ENCODE measurements at places on chromosomes 5 and 9.

- peak; percentile 83 for DNase-seq
- no peak overlapping the region for H3K4me3 ChIP-seq
- H3K27ac ChIP-seq: no peak overlapping the region
- no peaks in the 10 kb centered on the region for H3K36me3 ChIP-seq
- peaks cover 19% of the 10 kb centered on the region for H3K4me1 ChIP-seq
- H3K27me3 ChIP-seq: no peaks in the 10 kb centered on the region
Measured at GRCh38 chr9:127140842-127141675, 18.6 kb upstream of the ANGPTL2 start.

DNA sequence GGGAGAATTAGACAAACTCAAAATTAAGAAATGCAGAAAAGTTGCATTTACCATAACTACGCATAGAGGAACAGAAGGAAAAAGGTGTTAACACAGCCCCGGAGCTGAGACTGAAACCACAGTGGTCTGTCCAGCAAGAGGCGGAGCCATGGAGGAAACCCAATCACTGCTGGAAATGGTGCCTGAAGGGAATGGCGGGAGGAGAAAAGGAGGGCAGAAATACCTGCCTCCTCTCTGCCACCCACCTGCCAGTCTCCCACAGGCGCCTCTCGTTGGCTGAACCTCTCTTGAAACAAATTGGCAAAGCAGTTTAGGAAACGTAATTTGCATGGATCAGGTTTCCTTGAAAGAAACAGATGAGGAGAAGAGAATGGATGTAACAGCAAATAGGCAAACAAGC lies 9.7 kb upstream of the PRKACG start:
- no peak overlapping the region for H3K4me3 ChIP-seq
- no peak for DNase-seq
- no peaks in the 10 kb centered on the region for H3K36me3 ChIP-seq
- no peaks in the 10 kb centered on the region for H3K27me3 ChIP-seq
- H3K4me1 ChIP-seq: no peaks in the 10 kb centered on the region

DNA sequence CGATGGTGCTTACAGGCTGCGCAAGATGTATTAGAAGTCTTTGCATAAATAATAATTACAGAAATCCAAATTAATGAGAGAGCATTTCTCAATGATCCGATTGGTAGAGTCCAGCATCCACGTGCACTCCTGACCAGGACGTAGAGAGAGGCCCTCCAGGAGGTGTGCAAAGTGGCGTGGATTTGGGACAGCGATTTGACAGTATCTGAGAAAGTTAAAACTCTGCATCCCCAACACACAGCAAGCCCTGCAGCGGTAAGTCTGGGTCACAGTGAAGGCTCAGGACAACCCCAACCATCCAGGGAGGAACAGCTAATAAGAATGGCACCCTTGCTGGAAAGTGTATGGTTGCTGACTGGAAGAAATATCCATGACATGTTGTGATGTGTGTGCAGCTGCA lies 180.2 kb downstream of the AUH start:
- peaks cover 18% of the 10 kb centered on the region for H3K4me1 ChIP-seq
- H3K27me3 ChIP-seq: no peaks in the 10 kb centered on the region
- no peaks in the 10 kb centered on the region for H3K36me3 ChIP-seq
- peak; percentile 88 for DNase-seq

DNA sequence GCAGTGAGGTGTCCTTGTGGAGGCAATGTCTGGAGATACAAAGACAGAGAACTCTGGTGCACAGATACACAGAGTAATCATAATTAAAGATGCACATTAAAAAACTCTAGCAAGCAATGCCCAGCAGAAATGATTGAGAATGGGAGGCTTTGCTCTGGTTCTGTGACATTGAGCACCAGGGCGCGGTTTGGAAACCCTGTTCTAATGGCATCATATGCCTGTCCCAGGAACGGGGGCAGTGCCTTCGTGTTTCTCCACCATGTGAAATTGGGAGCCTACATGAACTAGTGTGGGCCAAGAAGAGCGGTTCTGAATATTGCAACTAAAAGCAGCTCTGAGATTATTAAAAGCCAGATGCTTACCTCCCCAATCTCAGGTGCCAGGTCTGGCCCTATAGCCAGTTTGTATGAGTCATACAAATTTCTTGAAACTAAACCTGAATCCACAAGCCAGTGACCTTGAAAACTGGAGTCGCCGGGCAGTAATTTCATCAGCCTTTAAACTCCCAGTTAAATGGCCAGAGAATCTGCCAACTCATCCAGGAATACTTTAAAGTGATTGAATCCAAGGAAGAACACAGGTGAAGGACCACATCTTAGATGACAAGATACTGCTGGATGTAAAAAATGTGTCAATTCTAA lies 22.2 kb upstream of the CTSL start:
- DNase-seq: peak; percentile 34
- H3K4me1 ChIP-seq: no peaks in the 10 kb centered on the region
- H3K27ac ChIP-seq: no peak overlapping the region

DNA sequence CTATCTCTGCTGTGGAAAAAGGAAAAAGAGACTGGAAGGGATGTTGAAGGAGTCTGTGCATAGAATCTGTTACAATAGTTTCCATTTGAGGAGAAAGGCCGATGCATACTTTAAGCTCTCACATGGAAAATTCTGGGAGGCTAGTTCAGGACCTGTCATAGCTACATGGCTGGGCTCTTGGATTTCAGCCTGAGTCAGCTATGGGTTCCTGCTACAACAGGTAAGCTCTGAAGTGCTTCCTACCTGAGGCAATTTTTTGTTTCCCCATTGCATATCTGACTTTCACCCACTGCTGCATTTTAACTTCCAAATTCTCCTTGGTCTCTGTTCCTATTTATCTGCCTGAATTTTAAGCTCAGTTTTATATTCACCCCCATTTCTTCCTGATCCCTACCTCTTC lies 310.7 kb downstream of the RAB3C start:
- no peak overlapping the region for H3K4me3 ChIP-seq
- H3K4me1 ChIP-seq: peaks cover 13% of the 10 kb centered on the region
- no peaks in the 10 kb centered on the region for H3K27me3 ChIP-seq
- no peak for DNase-seq

DNA sequence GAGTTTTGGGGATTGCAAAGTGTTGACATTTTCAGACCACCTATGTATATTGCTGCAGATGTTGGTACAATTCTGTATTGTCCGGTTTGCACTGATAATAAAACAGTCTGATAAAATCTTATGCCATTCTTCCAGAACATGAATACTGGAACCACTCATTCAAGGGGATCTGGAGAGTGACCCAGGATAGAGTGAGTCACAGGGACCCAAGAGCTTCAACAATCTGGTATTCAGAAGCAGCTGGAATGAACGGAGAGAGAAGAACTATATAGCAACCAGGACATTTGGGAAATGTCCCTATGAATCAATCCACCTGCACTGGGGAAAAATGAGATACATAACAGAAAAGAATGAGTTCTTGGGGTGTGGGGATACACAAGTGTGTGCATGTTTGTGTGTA lies 73.3 kb downstream of the SH3TC2 start:
- no peak for DNase-seq
- H3K4me1 ChIP-seq: no peaks in the 10 kb centered on the region
- no peaks in the 10 kb centered on the region for H3K27me3 ChIP-seq
- no peak overlapping the region for H3K27ac ChIP-seq

DNA sequence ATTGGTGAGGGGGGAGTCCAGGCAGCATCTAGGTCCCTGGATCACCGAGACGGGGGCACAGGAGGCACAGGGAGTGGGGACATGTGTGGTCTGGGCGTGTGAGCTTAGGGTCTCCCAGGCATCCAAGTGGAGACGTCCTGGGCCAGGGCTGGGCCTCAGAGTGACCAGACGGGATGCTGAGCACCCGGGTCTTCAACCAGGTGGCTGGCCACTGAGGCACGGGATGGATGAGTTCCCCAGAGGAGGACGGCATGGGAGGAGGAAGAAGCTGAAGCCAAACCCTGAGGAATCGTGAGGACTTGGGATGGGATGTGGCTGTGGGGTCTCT lies 88.0 kb downstream of the LMX1B start:
- H3K4me3 ChIP-seq: no peak overlapping the region
- H3K4me1 ChIP-seq: peaks cover 15% of the 10 kb centered on the region
- no peak for DNase-seq
- no peaks in the 10 kb centered on the region for H3K36me3 ChIP-seq

- no peaks in the 10 kb centered on the region for H3K27me3 ChIP-seq
- no peak for DNase-seq
- no peak overlapping the region for H3K27ac ChIP-seq
- H3K4me3 ChIP-seq: no peak overlapping the region
- no peaks in the 10 kb centered on the region for H3K4me1 ChIP-seq
Measured at GRCh38 chr9:134852906-134853654, 27.5 kb upstream of the FCN2 start.

GRCh38 chr5:37166197-37166596 lies 83.0 kb downstream of the CPLANE1 start:
- no peaks in the 10 kb centered on the region for H3K4me1 ChIP-seq
- H3K27me3 ChIP-seq: no peaks in the 10 kb centered on the region
- H3K27ac ChIP-seq: no peak overlapping the region
- no peak overlapping the region for H3K4me3 ChIP-seq

GRCh38 chr5:75632321-75632720 lies 21.1 kb downstream of the ANKDD1B start:
- H3K27ac ChIP-seq: no peak overlapping the region
- DNase-seq: no peak
- H3K4me3 ChIP-seq: no peak overlapping the region
- H3K4me1 ChIP-seq: no peaks in the 10 kb centered on the region
- H3K27me3 ChIP-seq: no peaks in the 10 kb centered on the region

Data from vagina (tissue), 2 donors.